IPS DF 6.9 (cell line): ENCODE measurements at places on chromosomes 5 and 9.

DNA sequence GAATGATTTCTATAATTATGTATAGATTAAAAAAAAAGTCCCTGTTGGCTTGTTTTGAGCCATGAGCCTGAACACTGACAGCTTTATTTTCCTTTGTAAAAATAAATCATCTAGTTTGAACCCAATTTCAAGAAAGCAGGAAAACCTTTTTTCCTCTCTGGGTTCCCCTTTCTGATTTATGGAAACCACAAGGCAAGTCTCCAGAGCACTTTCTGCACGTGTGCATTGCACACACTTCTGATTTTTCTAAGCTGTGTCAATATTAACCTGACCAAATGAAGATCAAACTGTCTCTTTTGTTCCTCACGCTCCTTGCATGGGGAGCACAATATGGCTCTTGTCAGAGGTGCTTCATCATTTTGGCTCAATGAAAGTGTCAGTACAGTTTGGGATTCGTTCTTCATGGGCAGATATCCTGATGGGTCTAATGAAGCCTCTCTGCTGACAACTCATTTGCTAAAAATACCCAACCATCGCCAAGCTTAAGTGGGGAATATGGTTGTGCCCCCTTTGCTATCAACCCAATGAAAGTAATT is 39.2 kb upstream of the PCA3 start:
- DNase-seq = no peak

- DNase-seq = no peak
These were observed 62.7 kb downstream of the RAB14 start for GRCh38 chr9:121138973-121139372.

GRCh38 chr9:106077731-106078130 is 383.4 kb downstream of the TMEM38B start:
- DNase-seq = no peak

- no peak for DNase-seq
These were observed 5.9 kb downstream of the PCDHB6 start for GRCh38 chr5:141155540-141156374.

- no peak for DNase-seq
These were observed 17.1 kb downstream of the ENG start for GRCh38 chr9:127837346-127837745.

- no peak for DNase-seq
These were observed 287.8 kb upstream of the RASA1 start for GRCh38 chr5:86979811-86980411.

DNA sequence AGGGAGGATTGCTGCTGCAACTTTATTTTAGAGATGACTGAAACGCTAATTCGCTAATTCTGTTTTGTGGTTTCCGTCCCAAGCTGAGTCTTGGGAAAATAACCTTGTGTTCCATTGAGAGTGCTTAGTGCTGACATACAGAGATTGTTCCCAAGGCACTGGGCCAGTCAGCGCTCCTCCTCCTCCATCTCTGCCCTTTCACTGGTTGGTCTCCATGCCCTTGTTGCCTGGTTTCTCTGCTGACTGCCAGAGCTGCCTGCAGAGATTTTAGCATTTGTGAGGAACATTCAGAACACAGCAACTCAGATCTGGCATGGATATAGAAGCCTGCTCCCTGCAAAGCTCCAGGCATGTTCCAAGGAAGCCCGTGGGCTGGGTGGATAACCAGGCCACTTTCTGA is 126.0 kb upstream of the IRX2 start:
- no peak for DNase-seq

DNA sequence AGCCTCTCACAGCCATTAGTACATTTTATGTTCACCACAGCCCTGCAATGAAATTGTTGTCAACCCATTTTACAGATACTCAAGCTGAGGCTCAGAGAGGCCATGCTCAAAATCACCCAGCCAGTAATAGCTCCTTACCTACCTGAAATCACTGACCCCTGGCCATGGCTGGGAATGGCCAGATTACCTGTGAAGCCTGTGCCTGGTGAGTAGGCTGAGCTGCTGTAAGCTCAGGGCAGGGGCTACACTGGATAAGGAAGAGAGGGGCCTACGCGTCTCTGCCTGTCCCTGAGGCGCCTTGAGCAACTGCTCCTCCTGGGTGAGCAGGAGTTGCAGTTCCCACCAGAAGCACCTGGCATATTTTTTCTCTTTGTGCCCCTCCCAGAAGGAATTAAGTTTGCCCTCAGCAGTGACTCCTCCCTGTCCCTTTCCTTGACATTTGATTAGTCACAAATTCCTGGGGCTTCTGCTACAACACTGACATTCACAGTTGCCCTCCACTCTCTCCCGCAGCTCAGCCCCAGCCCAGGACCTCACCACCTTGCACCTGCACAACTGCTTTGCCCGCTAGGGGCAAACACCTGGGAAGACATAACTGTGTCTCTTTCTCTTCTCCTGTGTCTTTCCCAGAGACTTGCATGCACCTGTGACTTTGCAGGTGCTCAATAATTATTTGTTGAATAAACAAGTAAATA is 5.7 kb downstream of the CLTB start:
- DNase-seq = no peak

DNA sequence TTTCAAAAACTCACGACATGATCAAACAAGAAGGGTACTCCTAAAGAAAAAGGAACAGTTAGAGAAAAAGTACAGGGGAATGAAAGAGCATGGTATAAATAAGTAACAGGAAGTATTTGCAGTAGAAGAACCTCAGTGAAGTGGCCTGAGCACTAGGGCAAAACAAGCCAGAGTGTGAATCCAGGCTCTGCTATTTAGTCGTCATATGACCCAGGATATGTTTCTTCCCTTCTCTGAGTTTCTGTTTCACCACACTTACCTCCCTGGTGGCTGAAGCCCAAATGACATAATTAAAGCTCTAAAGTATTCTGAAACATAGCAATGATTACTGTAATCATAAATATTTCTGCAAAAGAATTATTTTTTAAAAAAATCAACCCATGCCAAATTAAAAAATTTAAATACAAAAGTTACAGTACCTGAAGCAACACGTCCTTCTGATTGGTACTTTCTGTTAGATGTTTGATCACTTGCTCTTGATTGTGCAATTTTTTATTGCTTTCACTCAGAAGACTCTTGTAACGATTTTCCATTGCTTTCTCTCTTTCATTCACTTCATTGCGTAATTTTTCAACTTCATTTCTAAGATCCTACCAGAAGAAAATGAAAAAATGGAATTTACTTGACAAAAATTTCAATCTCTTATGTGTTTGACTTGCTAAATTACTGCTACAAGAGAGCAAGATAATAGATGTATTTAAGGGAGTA is 88.9 kb downstream of the CDK5RAP2 start:
- no peak for DNase-seq

- DNase-seq = no peak
These were observed 13.2 kb downstream of the ANGPTL2 start for GRCh38 chr9:127109212-127109711.

DNA sequence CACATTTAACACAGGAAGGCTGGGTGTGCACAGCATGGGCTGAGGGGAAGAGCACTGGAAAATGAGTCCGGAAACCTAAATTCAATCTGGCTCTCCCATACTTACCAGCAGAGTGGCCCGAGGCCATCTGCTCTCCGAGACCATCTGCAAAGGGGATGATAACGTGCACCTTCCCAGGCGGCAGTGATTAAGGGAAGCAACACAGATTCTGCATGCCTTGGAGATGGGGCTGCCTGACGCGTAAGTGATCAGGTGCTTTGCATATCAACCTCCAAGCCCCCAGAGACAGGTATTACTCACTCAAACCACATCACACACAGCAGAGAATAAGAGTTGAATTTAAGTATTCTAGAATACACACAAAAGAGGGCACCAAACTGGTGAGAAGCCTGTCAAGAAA is 9.1 kb downstream of the EPB41L4B start:
- no peak for DNase-seq

DNA sequence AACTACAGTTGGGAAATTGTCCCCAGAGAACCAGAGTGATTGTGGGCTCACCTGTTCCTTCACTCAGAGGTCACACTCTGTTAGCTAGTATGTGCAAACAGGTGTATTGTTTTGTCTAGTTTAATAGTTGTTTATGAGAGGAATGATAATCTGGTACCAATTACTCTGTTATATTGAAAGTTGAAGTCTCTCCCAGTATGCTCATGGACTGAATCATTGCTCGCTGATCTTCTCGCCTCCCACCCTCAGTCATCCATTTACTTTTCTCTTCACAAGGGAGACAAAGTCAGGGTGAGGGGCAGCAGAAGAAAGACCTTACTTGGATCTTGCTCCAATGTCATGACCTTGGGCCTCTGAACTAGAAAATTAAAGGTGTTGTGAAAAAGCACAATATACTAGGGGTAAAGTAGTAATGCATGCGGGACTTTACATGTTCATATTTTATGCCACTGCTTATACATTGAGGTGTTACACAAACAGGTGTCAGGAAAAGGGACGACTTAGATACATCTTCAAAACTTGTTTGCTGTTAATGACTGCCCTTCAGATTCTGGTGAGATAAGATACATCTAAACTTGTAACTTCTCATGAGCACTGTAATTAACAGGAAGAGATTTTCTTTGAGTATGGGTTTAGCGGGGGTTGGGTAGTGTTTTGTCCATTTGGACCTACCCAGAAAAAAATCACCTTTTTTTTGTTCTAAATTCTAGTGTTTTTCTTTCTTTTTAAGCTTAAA is 36.9 kb downstream of the LNPEP start:
- DNase-seq = no peak

DNA sequence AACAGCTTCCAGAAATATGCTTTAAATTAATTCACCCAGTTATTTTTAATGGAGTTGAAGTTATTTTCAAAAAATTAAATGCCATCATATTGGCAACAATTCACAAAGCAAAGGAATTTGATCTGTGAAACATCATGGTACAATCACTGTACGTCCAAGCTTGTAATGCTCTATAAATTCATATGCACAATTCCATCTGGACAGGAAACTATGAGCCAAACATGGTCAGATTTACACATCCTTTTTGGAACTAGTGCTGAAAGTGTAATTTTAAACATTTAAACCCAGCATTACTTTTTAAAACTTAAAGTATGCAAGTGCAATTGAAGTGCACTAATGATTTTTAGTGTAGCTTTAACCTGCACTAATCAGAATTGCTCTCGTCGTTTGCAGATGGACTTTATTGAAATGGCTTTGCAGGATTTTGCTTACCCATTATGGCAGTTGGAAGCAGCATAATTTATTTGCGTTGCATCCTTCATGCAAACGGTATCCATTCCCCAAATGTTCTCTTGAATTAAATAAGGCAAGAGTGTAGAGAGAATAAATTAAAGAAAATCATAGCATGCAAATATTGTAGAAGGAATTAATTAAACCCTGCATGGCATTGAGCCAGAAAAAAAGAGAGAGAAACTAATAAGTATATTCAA is 21.0 kb upstream of the OR13F1 start:
- no peak for DNase-seq

GRCh38 chr9:22241024-22241423 is 205.6 kb upstream of the DMRTA1 start:
- no peak for DNase-seq

- no peak for DNase-seq
These were observed 232.6 kb downstream of the EPB41L4A start for GRCh38 chr5:112186401-112186990.

- no peak for DNase-seq
These were observed 232.9 kb downstream of the SYK start for GRCh38 chr9:91034521-91034920.

DNA sequence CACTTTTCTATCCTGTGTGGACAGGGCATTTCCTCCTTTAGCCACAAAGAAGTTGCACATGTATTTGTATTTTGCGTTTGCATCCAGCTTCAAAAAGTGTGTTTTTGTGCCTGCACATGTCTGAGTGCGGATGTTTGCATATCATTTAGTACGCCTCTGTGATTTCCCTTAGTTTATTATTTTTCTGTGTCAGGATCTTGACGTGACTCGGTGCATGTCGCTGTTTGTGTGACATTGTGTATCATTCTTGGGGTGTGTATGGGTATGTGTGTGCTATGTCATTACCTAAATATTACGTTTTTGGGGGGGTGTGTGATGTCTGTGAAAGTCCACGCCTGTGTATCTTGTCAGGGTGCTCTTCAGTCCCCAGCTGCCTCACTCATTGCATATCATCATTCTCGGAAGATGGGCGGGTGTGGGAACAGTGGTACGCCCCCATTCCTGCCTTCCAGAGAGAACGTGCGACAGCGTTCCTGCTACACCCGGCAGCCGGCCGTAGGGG is 416 bp upstream of the PAIP2 start:
- DNase-seq = no peak

DNA sequence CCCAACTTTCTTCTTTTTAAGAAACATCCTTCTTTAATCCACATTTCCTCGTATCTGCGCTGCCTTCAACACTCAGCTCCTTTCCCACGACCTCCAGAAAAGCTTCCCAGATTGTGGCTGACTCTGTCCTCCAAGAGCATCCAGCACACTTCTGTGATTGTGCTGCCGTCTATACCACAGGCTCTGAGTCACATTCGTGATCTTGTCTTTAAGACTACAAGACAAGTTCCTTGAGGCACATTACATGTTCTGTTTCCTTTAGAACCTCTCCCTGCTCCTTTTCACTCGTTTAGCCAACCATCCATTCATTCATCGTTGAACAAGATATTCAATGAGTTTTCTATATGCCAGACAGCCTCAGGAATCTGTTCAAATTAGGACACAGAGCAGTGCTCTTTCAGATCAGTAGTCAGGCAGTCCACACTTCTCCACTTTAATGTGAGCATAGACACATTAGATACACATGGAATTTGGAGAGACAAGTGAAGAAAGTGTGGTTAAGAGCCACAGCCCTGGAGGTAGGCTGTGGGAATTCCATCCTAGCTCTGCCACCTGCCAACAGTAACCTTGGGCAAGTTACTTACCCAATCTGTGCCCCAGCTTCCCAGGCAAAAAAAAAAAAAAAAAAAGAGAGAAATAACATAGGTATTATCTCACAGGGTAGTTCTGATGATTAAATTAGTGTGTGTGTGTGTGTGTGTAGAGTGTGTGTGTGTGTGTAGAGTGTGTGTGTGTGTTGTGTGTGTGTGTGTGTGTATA is 18.9 kb downstream of the WHRN start:
- no peak for DNase-seq

- no peak for DNase-seq
These were observed 48.1 kb downstream of the OTULIN start for GRCh38 chr5:14712666-14713065.

DNA sequence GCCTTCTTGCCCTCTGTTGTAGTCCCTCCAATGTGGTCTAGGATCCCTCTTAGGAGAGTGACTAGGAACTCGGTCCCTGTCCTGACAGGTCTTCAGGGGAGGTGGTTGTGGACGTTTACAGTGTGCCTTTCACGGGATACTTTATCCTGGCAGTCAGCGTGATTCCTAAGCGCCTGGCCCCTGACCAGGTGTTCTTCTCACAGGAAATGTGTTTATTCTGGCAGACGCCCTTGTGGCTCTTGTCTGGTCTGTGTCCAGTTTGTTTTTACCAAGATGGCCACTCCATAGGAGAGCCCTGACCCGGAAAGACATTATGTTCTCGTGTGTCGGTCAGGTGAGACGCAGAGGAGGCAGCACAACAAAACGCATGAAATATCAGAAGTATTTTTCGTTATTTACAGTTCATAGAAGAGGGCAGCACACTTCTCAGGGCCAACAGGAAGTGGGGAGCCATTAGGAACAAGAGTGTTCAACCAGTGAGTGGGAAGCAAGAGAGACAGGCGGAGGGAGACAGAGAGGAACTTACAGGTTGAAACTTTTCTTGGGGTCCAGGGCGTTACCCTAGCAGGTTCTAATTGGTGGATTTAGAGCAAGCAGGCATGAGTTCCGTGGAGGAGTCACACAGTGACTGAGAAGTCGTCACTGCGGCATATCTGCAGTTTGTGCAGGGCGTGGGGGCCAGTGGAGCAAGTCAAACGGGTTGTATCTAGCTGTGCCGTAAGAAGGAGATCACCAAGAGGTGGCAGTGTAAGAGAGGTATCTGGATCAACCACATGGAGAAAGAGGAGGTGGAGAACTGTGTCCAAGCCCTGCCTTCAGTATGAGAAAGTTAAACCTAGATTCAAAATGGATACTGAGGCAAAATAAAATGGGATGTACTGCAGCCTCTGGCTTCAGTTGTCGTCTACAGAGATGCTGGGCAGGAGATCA is 412.9 kb downstream of the ZSWIM6 start:
- DNase-seq = no peak
